ENCODE measurements at places on chromosomes 6 and 20.

GRCh38 chr6:39088331-39088730, 26.7 kb downstream of the SAYSD1 start:
- peak; percentile 32 for DNase-seq

DNA sequence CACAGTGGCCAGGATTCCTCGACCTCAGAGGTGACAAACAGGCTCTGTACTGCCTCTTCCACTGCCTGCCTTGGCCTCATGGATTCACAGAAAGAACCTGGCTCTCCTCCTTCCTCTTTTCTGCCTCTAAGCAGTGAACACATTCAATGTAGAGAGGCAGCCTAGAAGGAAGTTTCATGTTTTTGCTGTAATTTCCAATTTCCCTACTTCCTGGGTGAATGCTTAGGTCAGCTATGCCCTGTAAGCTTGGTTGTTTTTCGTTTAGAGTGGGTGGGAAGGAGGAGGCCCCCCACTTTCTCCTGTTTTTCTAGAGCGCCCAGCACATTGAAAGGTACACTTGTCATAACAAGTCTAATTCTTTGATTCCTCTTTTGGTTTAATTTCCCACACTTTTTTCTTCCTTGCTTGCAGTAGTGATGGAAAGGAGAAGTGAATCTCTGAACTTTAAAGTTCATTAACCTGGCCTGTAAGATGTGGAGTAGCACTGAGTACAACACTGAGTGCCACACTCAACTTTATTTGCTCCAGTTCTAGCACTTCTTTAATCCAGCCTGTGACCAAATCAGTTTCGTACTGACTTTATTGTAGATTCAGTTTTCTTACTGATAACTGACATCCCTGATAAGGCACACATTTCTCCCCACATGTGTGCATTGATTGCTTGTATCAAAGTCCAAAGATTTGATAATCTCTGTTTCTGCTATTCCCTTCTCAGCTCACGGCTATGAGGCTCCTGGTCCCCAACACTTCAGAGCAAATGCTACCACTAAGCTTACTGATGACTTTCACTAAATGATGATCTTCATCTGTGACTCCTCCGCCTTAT, 100.0 kb upstream of the MAN1A1 start:
- no peak for DNase-seq

DNA sequence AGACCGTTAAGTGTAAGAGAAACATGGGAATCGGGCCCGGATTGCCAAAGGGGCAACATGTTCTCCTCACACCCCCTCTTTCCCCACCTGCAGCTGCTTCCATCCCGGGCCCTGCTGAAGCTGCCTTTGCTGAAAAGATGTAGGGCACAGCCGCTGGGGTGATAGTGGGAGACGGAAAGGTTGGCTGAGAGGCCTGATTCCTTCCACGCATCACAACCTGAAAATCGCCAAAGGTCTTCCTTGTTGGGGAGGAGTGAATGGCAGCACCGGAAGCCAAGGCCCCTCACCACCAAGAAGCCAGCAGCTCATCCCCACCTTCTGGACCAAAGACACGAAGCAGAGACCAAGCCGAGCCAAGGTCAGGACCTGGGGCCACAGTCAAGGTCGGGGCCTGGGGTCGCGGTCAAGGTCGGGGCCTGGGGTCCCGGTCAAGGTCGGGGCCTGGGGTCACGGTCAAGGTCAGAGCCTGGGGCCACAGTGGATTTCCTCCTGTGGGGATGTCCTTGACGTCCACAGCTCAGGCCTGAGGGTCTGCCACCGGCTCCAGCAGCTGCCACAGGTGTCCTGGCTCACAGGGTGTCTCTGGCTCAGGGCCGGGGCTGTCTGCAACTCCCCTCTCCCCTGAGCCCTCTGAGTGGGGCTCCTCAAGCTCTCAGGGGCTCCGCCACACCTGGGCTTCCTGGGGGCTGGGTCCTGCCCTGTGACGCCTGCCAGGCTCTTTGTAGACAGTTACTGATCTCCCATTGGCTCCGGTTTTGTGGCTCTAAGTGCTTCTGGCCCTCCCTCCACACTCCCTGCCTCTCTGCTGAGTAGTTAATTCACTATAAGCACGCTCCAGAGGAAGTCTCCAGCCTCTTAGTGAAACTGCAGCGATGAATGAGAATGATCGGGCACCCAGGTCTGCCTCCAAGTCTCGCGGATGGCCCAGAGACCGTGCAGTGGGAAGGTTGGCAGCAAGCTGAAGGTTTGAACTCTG, 5.5 kb upstream of the CHRNA4 start:
- no peak for DNase-seq

DNA sequence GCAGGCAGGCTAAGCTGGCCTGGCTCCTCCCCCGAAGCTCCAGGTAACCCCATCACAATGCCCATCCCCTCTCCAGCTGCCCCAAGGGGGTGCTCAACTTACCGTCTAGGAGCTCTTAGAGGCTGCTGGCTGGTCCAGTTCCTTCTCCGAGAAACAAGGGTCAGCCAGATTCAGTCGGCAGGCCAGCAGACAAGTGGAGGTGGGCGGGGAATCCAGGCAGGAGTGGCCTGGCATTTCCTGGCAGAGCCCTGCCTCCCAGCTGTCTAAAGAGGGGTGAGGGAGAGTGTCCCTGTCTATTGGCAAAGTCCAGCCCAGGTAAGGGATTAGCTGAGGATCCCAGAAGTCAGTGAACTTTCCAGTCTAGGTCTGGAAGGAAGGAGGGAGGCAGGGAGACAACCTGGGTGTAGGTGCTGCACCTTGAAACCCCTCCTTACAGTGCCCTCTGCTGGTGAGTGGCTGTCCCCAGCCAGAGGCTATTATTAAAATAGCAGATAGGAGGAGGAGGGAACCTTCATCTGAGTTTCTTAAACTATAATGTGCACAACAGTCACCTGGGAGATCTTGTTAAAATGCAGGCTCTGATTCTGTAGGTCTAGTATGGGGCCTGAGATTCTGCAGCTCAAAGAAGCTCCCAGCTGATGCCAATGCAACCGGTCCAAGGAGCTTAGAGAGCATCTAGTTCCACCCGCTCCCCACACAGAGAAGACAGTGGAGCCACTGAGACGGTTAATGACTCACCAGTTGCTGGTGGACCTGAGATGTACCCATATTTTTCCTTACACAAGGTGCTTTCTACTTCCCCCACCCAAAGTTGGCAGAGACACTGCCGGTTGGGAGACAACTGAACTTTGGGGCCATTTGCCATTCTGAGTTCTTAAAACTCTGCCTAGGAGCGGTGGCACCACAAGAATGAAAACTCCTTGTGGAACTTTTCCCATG, at the start of gene UNC5CL:
UNC5CL (minus strand) TSS at position 162 of the 939 bp plus-strand sequence. CDS start 4,147 bp downstream, outside the sequence.
- DNase-seq, result no peak

DNA sequence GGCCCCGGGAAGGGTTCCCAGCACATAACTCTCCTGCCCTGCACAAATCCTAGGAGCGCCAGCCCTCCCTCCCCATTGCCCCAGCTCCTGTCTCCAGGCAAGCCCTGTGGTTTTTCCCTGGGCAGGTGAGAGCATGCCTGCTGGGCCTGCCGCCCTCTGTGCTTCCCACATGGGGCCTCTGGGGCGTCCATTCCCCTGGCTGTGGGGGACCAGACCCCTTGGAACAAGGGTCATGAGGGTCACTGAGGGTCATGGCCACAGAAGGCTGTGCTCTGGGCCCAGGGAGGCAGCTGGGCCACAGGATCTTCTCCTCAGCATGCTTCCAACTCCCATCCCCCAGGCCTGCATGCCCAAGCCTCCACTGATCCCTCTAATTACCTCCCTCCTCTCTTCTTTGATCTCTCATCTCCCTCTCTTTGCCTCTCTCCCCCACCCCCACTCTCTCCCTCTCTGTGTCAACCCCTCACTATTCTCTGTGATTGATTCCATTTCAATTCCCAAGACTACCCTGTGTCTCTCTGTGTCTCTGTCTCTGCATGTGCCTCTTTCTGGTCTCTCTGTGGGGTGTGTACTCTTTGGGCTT, 6.1 kb downstream of the MDFI start:
- no peak for DNase-seq

GRCh38 chr6:107361753-107362604, 97.4 kb downstream of the PDSS2 start:
- peak; percentile 8 for DNase-seq

- DNase-seq, result no peak
These were observed 127.0 kb downstream of the PACRG start for GRCh38 chr6:162854734-162855191.

DNA sequence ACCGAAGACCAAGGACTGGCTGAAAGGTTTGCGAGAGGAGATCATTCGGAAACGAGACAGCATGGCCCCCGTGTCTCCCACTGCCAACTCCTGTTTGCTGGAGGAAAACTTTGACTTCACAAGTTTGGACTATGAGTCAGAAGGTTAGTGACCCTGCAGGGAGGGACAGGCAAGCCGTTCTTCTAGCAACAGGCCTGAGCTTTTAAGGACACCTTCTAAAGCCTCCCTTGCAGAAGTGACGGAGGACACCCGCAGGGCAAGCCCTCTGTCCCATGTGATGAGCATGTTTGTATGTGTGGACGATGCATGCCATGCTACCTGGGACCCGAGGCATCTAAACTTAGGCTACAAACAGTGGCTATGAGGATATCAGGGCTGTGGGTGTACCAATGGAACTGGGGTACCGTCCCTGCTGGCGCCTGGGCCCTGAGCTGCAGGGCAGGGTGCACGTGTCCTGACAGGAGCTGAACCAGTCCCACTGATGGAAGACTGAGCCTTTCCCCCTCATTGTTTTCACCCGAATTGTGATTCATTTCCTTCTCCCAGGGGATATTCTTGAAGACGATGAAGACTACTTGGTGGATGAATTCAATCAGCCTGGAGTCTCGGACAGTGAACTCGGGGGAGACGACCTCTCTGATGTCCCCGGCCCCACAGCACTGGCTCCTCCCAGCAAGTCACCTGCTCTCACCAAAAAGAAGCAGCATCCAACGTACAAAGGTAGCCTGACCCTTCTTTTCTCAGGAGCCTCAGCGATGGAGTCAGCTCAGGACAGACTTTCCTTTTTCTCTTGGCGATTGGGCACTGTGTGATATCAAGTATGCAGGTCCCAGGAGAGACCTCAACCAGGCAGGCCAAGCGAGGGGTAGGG, 84.4 kb downstream of the SERAC1 start:
- no peak for DNase-seq

DNA sequence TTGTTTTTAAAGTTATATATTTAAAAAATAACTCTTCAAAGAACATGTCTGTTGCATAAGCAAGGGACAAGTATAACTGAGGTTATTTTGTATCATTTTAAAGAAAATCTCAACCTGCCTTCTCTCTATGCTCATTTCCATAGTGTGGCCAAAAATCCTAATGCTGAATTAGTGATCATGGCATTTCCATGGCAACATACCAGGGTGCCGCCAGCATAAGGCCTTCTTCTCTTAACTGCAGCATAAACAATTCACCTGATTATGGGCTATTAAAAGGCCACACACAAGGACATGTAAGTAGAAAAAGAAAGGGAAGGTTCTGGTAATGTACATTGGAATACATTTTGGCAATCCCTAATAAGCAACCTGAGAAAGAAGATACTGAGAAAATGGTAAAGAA, 95.1 kb upstream of the RNF217 start:
- no peak for DNase-seq
